ENCODE measurements at places on chromosomes 7 and 10. TPM values are rescaled to one million over a fixed set of nuclear protein-coding genes. Genes with fewer than 3 reads are reported as not detected.

GRCh38 chr10:677038-677437 lies 12.4 kb downstream of the DIP2C start:
- H3K4me3 ChIP-seq, result no peak overlapping the region
- no peak overlapping the region for H3K27ac ChIP-seq

GRCh38 chr7:96739609-96740008 lies 30.0 kb upstream of the SEM1 start:
- no peaks in the 10 kb centered on the region for H3K4me1 ChIP-seq
- H3K4me3 ChIP-seq, result no peak overlapping the region
- no peak overlapping the region for H3K27ac ChIP-seq
- no peaks in the 10 kb centered on the region for H3K27me3 ChIP-seq
- no peak for DNase-seq

DNA sequence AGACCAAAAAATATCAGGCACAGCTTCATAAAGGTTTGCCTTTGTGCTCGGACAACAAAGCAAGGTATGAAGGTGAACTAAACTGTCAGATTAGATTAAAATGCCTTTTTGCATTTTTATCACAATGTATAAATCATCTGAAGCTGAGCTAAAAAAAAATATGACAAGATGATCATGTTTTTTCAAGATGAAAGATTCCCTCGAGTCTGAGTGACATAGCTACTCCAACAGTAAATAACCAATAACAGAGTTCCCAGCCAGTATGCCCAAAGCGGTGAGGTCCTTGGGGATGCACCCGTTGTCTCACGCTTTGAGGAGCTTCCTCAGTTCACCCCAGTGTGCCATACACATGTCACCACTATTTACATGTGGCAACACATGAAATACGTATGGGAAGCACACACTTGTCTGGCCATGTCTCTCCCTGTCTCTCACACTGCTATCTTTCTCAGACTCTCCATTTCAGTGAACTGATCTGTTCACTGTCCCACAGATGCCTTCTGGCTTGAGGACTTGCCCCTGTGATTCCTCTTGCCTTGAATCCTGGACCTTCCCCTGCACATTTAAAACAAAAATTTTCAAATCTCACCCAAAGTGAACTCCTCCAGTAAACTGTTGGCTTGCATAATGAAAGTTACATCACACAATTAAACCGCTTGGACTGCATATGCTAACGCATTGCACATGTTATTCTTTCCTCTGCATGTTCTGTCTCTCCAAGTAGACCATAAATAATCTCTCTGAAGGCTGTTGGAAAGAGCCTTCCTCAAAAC lies 2.6 kb upstream of the PIK3CG start:
- H3K36me3 ChIP-seq, result no peaks in the 10 kb centered on the region
- H3K4me1 ChIP-seq, result no peaks in the 10 kb centered on the region
- no peak for DNase-seq
- H3K27ac ChIP-seq, result no peak overlapping the region

- H3K4me1 ChIP-seq, result peaks cover 2% of the 10 kb centered on the region
- no peaks in the 10 kb centered on the region for H3K36me3 ChIP-seq
- no peaks in the 10 kb centered on the region for H3K27me3 ChIP-seq
- DNase-seq, result no peak
These were observed 119.8 kb downstream of the FAM107B start for GRCh38 chr10:14654821-14655382.

GRCh38 chr7:69635555-69636185 lies 37.4 kb downstream of the AUTS2 start:
- no peak overlapping the region for H3K27ac ChIP-seq
- DNase-seq, result no peak
- H3K36me3 ChIP-seq, result no peaks in the 10 kb centered on the region
- H3K27me3 ChIP-seq, result no peaks in the 10 kb centered on the region

- no peak overlapping the region for H3K27ac ChIP-seq
- H3K4me1 ChIP-seq, result no peaks in the 10 kb centered on the region
- H3K36me3 ChIP-seq, result no peaks in the 10 kb centered on the region
- no peaks in the 10 kb centered on the region for H3K27me3 ChIP-seq
- peak; percentile 61 for DNase-seq
- no peak overlapping the region for H3K4me3 ChIP-seq
These were observed 41.1 kb downstream of the INSIG1 start for GRCh38 chr7:155338632-155339320.

DNA sequence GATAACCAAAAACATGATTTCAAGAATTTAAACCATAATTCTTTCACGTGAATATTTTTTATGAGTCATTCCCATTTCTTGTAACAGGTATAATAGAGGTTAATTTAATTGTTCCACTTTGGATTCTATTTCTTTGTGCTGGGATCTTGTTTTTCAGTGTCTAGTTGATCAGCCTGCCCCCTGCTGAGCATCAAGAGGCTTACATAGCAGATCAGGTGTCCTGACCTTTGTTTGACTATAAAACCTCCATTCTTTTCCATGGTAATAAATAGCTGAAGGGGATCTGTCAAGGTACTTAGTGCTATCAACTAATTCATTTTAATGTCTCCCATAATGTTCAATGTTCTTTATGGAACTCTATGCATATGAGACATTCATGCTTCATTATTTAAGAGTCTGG lies 4.9 kb downstream of the COL17A1 start:
- no peak overlapping the region for H3K4me3 ChIP-seq
- H3K27me3 ChIP-seq, result no peaks in the 10 kb centered on the region
- no peak overlapping the region for H3K27ac ChIP-seq
- H3K4me1 ChIP-seq, result no peaks in the 10 kb centered on the region
- H3K36me3 ChIP-seq, result no peaks in the 10 kb centered on the region
- DNase-seq, result no peak

DNA sequence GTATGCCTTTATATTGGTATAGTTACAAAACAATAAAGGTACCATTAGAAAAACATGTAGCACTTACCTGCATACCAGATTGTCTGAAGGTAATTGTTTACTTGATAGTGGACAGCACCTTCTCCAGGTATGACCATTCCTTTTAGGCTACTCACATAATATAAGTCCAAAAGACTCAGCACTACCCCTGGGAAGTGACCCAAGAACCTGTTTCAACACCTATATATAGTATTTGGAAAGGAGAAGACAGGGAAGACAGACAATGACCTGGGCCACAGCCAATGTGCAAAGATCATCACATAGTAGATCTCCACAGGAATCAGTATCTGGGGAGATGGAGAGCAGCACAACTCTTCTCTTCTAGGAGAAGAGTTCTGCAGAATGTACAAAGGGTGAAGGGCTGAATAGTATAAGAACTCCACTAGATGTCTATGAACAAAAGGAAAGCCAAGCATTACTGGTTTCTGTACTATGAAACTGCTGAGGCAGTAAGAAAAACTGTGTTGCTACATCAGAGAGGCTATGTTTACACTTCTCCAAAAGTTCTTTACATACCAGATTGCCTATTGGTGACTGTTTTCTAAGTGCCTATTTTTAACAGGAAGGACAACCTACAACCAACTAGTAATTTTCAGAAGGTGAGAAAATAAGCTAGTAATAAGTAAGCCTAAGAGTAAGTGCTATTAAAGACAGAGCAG lies 159.2 kb downstream of the BTAF1 start:
- H3K4me1 ChIP-seq, result peaks cover 3% of the 10 kb centered on the region
- DNase-seq, result no peak
- H3K27me3 ChIP-seq, result no peaks in the 10 kb centered on the region
- H3K27ac ChIP-seq, result no peak overlapping the region
- H3K36me3 ChIP-seq, result peaks cover 8% of the 10 kb centered on the region
- H3K4me3 ChIP-seq, result no peak overlapping the region

- no peak overlapping the region for H3K27ac ChIP-seq
- H3K4me1 ChIP-seq, result no peaks in the 10 kb centered on the region
- no peak for DNase-seq
- no peaks in the 10 kb centered on the region for H3K27me3 ChIP-seq
These were observed 74.2 kb downstream of the FAS start for GRCh38 chr10:89064748-89065147.

- H3K27ac ChIP-seq, result no peak overlapping the region
- no peak overlapping the region for H3K4me3 ChIP-seq
- no peaks in the 10 kb centered on the region for H3K4me1 ChIP-seq
- no peaks in the 10 kb centered on the region for H3K36me3 ChIP-seq
- H3K27me3 ChIP-seq, result no peaks in the 10 kb centered on the region
- no peak for DNase-seq
These were observed 778.0 kb upstream of the AUTS2 start for GRCh38 chr7:68820321-68820720.

DNA sequence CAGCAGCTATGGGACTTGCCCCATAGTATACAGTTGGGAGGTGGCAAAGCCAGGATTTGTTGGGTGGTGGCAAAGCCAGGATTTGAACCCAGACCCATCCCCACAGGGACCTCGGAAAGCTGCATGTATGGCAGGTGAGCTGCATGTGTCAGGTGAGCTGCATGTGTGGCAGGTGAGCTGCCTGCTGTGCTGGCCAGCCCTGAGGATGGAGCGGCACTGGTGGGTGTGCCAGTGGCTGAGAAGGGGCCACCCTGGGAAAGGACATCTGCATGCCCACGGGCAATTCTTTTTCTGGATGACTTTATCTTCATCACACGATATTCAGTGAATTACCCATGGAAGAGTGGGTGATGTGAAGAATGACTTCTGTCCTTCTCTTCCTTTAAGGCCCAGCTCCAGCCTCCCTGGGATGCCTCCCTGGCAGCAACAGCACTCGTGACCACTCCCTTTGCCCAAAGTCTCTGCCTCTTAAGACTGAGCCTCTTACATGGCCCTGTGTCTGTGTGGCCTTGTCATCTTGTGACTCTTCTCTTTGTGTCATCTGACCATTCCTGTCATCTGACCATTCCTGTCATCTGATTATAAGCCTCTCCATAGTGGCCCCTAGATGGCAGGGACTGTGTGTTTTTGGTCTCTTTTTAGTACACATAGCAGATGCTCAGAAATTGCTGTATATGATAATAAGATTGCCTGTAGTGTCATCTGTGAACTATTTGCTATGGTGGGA lies 25.0 kb downstream of the CLEC2L start:
- H3K4me3 ChIP-seq, result no peak overlapping the region
- no peaks in the 10 kb centered on the region for H3K36me3 ChIP-seq
- DNase-seq, result no peak
- H3K27ac ChIP-seq, result no peak overlapping the region
- H3K27me3 ChIP-seq, result no peaks in the 10 kb centered on the region

DNA sequence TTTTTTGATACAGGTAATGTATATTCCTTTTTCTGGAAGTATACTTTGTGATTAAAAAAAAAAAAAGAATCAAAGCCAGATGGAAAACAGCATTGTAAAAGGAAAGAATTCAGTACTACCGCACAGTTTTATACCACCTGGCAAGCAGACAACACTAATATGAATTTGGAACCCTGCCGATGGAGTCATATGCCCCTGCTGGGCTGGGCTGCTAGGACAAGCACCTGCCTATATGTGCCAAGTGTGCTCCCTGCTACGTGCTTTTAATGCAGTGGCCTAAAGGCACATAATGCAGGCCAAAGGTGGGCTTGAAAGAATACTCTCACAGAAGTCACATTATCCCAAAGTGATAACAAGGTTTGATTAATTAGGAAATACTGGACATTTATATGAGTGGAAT lies 29.8 kb upstream of the WAC start:
- H3K4me3 ChIP-seq, result no peak overlapping the region
- H3K27ac ChIP-seq, result no peak overlapping the region
- no peaks in the 10 kb centered on the region for H3K4me1 ChIP-seq
- H3K27me3 ChIP-seq, result no peaks in the 10 kb centered on the region

- no peak overlapping the region for H3K27ac ChIP-seq
- H3K4me1 ChIP-seq, result no peaks in the 10 kb centered on the region
- DNase-seq, result no peak
These were observed 262.7 kb downstream of the BMPER start for GRCh38 chr7:34168013-34168412.

- no peak for DNase-seq
- H3K27me3 ChIP-seq, result no peaks in the 10 kb centered on the region
- no peaks in the 10 kb centered on the region for H3K4me1 ChIP-seq
These were observed 30.9 kb downstream of the CRCP start for GRCh38 chr7:66145400-66146104.

CRTAC1 gene
- total RNA-seq, result 53.1 TPM

ZNF365 gene
- total RNA-seq, result 1.1 TPM
